Stimulated activated CD4-positive, alpha-beta T cell treated with anti-CD3 and anti-CD28 coated beads, Interleukin-15, amount 100 ng/mL, for 48 hours (primary cell): ENCODE measurements at places on chromosomes 6 and 20.

DNA sequence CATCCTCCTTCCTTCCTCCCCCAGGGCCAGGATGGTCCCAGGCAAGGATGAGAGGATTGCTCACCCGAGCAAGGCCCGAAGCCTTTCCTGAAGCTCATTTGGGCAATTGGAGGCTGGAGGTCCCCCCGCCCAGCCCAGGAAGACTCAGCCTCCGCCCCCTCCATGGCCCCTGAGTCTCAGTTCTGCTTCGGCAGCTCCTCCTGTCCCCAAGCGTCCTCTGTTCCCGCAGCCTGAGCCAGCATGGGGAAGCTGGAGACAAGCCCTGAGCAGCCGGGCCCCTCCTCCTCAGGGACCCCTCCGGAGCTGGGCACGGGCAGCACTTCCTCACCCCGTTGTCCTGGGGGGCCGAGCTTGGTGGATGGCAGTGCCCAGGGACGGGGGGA lies 26.0 kb downstream of the SLC17A9 start:
- DNase-seq: no peak

GRCh38 chr6:168037856-168038255 lies 40.4 kb downstream of the KIF25 start:
- DNase-seq: no peak

DNA sequence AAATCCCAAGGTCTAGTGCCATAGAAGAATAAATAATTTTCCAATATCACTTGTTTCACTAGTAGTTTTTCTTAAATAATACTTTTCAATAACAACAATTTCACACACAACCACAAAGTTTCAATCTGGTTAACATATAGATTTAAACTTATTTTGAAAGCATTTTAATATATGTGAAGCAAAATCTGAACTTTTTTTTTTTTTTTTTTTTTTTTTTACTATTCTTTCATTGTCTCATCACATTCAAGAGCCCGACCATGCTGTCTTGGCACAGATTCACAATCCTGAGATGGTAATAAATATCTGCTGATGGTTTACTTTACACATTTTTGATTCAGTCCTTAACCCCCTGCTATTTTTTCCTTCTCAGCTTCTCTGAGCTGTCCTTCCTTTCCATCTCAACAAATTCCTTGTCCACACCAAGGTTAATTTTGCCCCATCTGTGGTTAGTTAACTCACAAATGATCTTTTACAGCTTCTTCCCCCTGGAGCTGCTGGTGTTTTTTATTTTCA lies 262.8 kb downstream of the TMEM242 start:
- DNase-seq: no peak

- no peak for DNase-seq
Measured at GRCh38 chr6:3615391-3616380, 135.8 kb downstream of the PXDC1 start.

DNA sequence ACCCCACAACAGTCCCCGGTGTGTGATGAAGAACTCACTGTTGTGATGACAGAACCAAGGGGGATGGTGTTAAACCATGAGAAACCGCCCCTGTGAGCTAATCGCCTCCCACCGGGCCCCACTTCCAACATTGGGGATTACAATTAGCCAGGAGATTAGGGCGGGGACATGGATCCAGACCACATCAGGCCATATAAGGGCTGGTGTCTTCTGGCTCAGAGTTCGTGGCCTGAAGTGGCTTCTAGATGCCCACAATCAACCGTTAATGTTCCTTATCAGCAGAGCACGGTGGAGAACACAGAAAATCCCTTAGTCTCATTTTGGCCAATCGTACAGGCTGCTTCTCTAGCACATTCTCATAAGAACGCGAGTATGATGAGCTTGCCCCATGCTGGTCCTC lies 10.9 kb upstream of the MAS1 start:
- no peak for DNase-seq

GRCh38 chr6:33431880-33432541 lies 12.1 kb downstream of the SYNGAP1 start:
- DNase-seq: no peak

DNA sequence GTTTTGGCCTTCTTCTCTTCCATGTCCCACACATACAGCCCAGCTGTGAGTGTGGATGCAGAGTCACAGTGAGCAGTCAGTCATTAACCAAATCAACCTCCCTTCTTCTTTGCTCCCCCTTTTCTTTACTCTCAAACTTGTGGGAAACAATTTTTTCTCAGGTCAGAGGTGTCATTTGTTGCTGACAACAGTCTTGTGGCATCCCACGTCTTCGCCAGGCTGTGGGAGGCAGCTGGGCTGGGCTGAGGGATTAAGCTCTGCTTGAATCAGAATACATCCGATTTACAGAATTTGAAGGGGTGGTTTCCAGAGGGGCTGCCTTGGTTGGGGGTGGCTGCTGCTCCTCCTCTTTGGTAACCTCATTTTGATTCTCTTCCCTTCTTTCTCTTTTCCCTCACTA lies 40.5 kb downstream of the SCGN start:
- no peak for DNase-seq

DNA sequence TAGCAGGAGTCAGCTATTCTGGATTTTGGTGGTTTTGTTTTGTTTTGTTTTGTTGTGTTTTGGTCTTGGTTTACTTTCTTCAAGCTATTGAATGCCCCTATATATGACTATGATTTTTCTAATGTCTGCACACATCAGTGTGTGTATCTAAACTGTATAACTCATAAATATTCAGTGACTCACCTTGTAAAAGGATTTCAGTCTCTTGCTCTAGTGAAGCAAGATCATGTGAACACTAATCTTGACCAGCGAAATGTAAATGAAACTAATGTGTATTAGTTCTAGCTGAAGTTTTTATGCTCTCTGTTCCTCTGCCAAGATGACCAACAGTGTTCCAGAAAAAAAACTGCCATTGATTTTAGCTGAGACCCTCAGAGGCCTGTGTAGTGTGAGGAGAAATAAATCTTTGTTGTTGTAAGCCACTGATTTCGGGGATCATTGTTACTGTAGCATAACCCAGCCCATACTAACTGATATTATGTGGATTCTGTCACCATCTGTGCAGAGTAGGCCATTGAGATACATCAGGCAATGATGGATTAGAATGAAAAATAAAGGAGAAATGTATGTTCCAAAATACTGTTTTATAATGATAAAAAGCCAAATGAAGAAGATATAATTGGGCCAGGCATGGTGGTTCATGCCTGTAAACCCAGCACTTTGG lies 11.5 kb upstream of the BTBD9 start:
- DNase-seq: no peak

GRCh38 chr20:23268792-23269354 lies 81.7 kb upstream of the NXT1 start:
- DNase-seq: no peak

GRCh38 chr6:32539839-32540238 lies 9.8 kb upstream of the HLA-DRB5 start:
- DNase-seq: no peak

DNA sequence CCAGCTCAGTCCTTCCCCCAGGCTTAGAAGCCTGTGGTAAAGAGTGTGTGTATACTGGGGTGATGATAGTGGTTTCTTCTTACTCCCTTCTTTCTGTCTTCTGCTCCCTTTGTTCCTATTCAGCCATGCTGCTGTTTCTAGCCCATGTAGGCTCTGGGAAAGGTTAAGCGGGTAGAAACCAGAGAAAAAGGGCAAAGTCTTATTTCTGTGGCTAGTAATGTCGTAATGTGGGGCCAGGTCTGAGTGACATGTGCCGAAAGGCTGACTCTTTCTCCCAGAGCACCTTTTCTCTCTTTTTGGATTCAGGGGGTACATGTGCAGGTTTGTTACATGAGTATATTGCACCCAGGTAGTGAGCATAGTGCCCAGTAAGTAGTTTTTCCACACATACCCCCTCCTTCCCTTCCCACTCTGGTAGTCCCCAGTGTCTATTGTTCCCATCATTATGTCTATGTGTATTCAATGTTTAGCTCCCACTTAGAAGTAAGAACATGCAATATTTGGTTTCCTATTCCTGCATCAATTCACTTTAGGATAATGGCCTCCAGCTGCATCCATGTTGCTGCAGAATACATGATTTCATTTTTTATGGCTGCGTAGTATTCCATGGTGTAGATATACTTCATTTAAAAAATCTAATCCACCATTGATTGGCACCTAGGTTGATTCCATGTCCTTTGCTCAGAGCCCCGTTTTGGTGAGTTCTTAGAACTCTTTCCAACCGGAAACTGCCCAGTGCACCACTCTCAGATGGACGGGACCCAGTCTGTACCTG lies 74.3 kb downstream of the EFHC1 start:
- no peak for DNase-seq
